CD4-positive, alpha-beta T cell treated with Interleukin-2 at 100 ng/mL for 4 hours (primary cell): ENCODE measurements at places on chromosomes 1 and 21.

- DNase-seq: no peak
Observed at GRCh38 chr1:94013367-94013878, 104.2 kb upstream of the GCLM start.

DNA sequence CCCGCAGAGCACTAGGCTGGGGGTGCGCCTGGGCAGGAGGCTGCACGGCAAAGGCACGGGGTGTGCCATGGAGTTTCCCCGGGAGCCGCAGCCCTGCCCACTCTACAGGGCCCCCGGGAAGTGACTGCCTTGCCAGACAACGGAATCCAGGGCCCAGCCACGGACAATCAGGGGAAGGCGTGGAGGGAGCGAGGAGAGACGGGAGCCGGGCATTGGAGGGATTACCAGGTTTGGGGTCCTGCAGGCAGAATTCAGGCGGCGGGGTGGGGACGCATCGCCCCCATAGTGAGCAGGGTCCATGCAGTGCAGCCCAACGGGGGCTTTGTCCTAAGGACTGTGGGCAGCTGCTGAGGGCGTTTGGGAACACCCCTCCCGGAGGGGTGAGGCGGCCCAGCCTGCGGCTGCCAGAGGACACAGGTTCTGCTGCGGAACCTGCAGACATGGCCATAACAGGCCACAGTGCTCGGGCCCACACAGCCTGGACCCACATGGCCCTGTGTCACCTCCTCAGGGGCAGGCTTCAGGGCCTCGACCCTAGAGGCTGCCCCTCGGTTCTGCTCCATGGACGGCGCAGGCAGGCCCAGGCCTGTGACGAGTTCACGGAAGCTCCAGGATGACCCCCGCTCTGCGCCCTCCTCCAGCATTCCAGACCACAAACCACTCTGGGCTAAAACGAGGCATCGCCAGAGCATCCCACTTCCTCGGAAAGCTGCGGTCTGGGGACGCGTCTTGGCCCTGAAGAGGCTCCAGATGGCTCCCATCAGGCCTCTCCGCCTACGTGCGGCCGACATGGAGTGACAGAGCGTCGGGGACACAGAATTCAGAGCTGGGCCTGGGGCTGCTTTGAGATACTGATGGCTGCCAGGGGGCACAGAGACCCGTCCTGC, 54.5 kb downstream of the COL6A1 start:
- DNase-seq: no peak

DNA sequence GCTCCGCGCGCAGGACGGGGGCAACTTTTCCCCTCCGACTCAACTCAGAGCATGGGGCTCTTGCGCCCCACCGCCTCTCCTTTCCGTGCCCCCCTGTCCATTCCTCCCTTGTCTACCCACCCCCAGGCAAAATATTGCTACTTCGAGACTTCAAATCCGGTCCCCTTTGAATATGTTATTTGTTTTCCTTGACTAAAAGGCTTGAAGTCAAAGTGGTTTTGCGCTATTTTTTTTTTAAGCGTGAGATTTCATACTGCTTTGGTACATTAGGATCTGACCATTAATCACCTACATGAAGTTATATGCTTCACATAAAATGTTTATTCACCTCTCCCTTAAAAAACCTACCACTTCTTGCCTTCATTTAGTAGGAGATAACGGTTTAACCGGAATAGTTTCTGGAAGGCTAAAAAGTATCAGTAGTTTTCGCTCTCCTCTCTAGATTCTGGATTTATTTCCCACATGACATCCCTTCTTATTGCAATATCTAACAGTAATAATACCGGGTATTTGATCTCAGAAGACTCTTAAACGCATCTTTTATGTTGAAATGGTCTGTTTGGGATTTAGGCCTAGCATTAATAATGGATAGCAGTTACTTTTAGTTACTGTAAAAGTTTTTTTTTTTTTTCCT, 1.6 kb downstream of the NFIA start:
- no peak for DNase-seq

DNA sequence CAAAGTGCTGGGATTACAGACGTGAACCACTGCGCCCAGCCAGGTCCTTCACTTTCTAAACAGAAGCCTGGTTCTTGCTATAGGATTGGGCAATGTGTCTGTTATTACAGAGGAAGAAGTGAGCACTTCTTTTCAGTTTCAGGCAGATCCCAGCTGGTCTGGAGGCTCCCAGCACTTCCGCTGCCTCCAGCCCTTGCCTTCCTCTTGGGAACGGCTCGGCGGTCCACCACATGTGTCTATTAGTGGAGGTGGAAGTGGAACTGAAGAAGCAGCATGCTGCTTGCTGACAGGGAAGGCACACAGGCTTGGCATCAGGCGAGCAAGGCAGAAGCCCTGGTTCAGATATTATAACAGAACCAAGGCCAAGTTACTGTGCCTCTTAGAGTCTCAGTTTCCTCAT, 17.0 kb downstream of the MKNK1 start:
- DNase-seq: no peak

DNA sequence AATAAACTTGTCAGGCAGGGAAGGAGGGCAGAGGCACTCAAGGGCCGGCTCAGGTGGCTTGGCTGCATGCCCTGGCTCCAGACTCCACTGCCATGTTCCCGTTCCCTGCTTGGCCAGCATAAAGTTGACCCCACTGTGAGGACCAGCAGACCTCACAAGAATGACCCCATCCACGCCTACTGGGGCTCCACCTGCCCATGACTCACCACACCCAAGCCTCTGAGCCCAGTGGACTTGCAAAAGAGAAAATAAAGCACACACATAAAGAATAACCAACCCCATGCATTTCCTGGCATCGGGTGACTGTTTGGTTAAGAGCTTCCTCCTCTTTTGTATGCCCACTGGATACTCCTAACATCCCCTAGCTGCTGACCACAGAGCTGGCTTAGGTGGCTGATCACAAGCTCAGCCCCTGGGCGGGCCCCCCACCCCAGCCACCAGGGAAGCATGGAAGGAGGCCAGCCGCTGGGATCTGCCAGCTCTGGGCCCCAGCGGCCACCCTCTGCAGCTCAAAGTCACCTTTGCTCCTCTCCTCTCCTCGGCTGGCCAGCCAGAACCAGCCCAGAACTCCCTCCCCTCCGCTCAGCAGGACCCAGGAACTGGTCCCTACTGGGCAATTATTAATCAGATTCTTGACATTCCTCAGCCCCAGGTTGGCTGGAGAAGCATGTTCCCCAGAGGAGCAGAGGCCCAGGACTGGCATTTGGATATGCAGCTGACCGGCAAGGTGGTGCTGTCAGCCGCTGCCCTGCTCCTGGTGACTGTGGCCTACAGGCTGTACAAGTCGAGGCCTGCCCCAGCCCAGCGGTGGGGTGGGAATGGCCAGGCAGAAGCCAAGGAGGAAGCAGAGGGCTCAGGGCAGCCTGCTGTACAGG, at the start of gene KLHDC7A:
TSS of gene KLHDC7A (plus strand) at position 616 of the 875 bp plus-strand sequence. CDS start at position 668, 52 bp downstream.
- no peak for DNase-seq

DNA sequence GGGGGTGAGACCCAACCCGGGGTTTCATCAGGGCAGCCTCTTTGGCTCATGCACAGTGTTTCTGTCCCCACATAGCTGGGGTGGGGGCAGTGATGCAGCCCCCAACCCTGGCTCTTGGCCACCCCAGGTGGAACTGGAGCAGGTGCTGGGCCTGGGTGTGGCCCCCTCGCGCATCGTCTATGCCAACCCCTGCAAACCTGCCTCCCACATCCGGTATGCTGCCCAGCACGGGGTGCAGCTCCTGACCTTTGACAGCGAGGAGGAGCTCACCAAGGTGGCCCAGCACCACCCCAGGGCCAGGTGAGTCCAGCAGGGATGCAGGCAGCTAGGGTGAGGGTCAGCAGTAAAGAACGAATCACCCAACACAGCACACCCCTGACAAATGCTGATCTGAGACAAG, 72.3 kb upstream of the TINAGL1 start:
- DNase-seq: no peak

DNA sequence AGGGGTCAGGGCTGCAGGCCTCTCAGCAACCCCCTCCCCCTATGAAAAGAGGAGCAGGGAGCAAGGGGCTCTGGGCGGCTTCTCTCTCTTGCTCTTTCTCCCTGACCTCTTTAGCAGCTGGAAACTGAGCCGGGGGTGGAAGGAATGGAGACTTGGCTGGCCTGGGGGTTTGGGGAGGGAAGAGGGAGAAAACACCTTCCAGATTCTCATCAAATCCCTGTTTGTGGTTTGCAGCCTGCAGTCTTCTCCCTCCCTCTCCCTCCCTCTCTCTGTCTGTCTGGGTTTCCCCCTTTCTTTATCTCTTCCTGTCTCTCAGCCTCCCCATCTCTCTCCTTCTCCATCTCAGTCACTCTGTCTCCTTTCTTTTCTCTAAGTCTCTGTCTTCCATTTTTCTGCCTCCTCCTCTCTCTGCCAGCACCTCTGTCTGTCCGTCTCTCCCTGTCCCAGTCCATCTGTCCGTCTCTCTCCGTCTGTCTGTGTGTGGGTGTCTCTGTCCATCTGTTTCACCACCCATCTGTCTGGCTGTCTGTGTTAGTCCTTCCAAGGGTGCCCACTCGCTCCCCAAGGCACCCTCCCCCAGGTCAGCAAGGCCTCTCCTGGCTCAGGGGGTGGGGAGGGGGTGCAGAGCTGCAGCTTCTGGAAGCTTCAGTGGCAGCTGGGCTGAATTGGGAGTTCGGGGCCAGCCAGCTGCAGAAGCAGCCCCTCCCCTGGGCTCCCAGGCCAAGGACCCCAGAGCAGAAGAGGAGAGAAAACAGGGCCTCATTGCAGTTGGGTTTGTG, 6.2 kb downstream of the AHDC1 start:
- DNase-seq: no peak

GRCh38 chr1:185767508-185768120, 33.4 kb downstream of the HMCN1 start:
- DNase-seq: no peak

DNA sequence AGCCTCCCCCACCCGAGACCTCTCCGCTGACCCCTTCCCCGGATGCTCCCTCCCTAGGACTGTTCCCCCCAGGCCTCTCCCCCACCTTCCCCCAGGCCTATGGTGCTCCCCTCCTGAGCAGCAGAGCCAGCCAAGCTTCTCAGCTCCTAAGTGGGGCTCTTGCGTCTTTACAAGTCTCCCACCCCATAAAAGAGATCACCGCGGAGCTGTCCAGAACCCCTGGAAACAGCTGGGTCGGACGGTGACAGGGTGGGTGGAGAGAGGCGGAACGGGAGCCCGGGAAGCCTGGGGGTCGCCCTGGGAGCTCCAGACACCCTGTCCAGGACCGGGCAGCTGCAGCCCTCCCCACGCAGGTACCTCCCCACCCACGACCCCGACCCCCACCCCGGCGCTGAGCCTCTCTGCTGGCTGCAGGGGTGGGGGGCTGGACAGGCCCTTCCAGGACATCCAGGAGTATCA, 61.2 kb downstream of the WNT9A start:
- no peak for DNase-seq

DNA sequence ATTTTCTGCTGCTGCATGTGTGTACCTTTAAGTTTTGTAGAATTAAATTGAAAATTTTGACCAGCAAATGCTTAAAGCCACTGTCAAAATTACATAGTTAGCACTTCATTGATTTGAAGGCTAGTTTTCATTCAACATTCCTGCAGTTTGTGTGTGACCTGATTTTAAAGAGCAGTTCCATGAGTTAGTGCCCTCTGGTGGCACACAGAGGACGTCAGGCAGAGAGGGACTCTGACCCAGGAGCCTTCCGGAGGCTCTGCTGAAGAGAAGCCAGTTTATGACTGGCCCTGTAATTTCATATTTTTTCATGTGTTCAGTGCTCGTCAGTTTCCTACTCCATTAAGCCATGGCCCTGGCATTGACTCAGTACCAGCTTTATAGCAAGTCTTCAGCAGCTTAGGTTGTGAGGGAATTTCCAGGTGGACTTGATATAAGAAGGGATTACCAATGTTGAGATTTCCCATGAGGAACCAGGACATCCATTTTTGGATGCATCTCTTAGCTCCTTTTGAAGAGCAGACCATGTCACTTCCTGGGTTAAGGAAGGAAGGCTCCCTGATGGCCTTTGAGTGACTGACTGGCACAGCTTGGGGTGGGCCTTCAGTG, 104.7 kb downstream of the CAMTA1 start:
- DNase-seq: peak; percentile 45

DNA sequence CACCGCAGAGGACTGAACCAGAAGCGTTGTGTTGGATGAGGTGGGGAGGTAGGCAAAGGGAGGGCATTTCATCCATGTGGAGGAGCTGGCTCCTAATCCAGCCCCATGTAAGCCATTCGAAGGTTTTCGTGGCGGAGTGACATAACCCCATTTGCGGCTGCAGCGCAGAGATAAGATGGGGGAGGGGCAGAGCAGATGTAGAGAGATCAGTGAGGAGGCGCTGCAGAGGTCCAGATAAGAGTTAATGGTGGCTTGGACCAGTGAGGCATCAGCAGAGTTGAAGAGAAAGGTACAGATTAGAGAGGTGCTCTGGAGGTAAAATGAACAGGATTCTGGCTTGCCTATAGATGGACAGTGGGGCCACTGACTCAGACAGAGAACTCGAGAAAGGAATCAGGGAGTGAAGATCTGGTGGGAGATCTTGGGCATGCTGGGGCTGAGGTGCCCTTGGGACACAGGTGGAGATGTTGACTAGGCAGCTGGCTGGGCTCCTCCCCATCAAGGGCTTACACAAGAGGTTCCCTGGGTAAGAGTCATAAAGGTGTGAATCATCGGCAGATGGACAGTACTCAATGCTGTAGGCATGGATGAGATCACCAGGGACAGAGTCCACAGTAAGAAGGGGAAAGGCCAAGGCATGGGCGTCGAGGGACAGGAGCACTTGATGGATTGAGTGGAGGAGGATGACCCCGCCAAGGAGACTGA, 7.8 kb upstream of the PTPRF start:
- no peak for DNase-seq

DNA sequence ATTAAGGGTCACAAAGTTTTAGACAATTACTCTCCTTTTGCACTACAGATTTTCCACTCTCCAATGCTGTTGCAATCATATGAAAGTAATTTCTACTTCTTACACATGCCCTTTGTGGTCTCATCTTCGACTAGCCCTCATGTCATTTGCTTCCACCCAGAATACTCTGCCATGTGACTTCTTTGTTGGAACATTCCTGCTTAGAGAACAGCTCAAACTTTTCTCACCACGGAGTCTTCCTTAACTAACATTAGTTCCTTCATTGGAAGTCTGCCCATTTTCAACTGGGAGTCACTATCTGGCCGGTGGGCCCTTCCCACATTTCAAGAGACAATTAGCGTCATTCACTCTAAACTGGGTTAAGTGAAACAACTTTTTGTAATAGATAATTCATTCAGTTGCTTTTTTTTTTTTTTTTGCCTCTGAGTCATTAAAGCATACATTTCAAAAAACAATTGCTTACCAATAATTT, 142.6 kb upstream of the PALMD start:
- no peak for DNase-seq

DNA sequence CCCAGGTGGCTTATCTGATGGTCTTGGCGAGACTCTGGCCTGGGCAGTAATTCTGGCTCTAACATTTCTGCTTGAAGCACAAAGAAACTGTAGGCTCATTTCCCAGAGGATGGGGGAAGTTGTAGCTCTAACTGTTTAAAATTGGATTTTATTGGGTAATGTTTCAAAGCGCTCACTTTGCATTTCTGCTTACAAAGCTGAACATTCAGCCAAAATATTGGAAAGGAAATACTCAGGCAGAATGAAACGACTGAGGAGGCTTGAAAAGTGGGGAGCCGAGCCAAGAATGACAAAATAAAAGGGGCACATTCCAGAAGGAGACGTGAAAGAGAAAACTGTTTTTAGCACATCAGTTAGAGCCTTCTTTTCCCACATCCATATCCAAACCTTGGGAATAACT, 202.6 kb downstream of the GRIK1 start:
- DNase-seq: no peak

GRCh38 chr1:93244298-93245069, 64.0 kb downstream of the CCDC18 start:
- no peak for DNase-seq
